ENCODE measurements at places on chromosomes 2 and 18.

- DNase-seq, result no peak
These were observed 1094.9 kb downstream of the LRP1B start for GRCh38 chr2:141035846-141036420.

GRCh38 chr2:386406-387103, 98.7 kb upstream of the ALKAL2 start:
- DNase-seq, result no peak

- no peak for DNase-seq
These were observed 1487.0 kb downstream of the LRP1B start for GRCh38 chr2:140643761-140644187.

- no peak for DNase-seq
These were observed 612.2 kb upstream of the SLC39A10 start for GRCh38 chr2:195044801-195045200.

DNA sequence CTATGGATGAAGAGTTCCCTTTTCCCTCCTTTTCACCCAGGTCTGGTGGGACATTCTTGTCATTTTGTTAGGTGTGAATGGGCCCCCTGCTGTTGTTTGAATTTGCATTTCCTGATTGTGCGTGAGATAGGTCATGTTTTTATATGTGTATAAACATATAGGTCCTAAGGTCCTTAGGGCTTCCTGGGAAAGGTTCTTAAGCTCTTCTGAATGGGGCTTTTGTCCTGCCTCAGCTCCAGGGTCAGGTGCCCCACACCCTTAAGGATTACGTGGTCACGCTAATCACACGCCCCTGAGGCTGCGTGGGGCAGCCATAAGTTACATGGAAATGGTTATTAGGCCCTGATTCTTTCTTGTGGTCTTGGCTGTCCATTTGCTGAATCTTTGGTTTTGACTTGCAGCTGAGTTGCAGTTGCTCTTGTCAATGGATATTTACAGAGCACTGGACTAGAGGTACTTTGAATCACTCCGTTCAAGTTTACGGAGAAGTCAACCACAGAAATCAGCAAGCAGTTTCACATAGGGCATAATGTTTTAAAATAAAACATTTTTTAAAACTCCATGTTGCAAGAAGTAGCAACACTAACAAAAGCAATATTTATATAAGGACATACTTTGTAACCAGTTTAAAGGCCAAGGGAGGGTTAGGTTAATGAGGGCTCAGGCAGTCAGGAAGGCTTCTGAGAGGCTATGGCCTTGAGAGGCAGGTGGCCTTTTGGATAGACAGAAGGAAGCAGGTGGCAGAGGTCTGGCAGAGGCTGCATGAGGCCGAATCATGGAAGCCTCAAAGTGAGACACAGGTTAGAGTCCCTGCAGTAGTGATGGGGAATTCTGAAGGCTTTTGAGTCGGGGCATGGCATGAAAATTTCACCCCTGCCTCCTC, 24.2 kb downstream of the LIPG start:
- DNase-seq, result no peak

DNA sequence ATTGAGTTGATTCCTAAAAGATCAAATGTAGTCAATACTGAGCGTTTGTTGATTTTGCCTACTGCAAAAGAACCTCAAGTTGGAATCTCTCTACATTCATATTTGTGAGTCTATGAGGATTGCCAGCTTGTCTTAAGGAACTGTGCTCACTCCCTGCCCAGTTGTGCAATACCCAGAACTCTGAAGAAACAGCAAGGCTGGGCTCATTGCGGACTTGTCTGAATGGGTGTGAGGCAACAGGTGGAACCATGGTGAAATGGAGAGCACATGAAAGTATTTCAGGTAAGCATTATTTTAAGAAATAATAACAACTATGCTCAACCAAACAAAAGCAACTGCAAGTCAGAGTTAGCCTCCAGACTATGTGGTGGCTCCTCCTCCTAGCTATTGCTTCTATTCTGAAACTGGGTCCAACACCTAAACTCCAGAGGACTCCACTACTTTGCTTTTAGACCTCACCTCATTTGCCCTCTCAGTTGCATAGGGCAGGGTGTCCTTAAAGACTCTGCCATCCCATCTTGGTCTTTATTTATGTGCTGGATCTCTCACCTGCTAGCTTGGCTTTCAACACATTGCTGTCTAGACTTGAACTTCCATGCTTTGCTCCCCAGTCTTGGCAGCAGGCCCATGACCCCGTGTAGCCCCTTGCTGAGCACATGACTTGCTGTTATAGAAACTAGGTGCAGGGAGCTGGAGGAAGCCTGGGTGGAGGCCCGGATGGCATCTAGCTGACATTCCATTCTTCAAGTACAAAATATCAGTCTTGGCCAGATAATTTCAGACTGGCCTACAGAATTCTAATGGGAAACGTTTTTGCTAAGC, 94.8 kb upstream of the ARL5A start:
- DNase-seq, result no peak

DNA sequence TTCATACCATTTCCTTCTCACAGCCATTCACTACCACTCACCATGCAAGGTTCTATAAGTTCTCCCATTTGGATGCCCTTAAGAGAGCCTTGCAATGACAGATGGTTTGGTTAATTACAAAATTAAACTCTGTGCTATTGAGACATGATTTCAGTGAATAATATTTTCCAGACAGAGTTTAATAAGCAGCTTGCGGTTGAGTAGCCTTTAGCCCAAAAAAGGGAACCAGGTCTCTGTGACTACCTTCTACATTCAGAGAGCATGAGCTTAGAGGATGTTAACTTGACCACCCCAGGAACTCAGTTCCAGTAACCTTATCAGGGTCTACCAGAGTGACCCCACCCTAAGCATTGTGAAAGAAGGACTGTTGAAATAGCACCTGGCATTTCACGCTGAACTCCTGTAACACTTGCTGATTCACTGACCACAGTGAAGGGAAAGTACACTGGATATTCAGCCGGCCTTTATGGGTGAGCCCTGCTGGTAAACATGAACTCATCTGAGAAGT, 1173.1 kb upstream of the ZEB2 start:
- DNase-seq, result no peak

GRCh38 chr18:22020127-22020866, 149.1 kb upstream of the GATA6 start:
- DNase-seq, result no peak

DNA sequence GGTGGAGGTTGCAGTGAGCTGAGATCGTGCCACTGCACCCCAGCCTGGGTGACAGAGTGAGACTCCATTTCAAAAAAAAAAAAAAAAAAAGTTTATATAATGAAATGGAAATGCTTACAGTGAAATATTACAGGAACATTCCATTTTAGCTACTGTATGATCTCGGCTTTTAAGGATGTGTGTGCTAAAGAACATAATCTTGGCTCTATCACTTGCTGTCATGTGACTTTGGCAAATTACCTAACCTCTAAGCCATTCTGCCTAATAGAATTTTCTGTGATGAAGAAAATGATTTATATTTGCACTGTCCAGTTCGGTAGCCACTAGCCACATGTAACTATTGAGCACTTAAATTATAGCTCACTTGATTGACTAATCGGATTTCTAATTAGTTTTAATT, 36.3 kb downstream of the SMAD4 start:
- no peak for DNase-seq

DNA sequence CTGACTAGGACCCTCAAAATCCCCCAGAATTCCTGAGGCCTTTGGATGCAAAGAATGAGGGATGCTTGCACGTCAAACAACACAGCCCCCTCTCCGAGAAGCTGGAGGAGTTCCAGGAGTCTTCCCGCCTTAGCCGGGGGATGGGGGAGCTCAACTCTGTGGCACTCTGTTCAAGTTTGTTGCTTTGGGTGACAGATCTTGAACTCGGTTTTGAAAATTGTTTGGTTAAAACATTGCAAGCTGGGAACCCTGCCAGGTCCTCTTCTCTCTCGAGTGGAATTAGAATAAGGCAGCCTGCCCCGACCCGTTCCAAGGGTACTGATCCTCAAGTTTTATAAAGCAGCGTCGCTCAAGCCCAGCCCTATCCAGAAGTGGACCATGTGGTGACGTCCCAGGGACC, 244.1 kb downstream of the LOXHD1 start:
- no peak for DNase-seq

- no peak for DNase-seq
These were observed 86.9 kb downstream of the ACVR1 start for GRCh38 chr2:157789256-157789655.

DNA sequence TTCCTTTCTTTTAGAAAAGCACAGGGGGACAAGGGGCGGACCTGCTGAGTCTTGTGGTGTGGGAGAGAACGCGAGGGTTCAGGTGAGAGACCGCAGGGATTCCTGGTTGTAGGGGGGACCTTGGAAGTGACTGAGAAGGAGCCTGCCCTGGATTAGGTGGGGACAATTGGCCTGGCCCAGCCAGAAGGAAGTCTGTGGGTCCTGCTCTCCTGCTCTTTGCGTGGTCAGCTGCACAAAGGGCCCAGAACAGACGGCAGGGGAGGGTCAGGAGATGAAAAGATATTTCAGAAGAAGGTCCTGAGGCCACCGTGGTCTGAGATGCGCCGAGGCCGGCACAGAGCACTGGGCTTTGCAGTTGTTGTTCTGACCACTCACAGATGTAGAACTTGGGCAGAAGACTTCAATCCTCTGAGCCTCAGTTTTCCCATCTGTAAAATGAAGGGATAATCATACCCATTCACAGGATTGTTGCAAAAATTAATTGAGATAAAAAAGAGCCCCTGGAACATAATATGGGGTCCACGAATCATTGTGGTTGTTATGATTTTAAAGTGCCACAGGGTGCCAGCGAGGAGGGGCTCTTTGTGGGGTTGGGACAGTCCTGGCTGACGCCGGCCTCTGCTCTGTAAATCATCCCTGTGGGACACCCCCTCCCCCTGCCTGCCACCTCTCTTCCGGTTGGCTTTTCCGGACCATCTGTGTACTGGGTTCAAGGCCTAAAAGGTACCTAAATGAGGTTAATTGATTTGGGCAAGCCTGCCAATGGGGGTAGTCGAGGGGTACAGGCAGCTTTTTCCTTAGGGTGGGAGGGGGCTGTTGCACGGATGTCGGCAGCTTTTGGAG, 1.8 kb downstream of the LPIN1 start:
- DNase-seq, result no peak

- no peak for DNase-seq
These were observed 40.2 kb downstream of the SLC35F5 start for GRCh38 chr2:113716291-113716690.

DNA sequence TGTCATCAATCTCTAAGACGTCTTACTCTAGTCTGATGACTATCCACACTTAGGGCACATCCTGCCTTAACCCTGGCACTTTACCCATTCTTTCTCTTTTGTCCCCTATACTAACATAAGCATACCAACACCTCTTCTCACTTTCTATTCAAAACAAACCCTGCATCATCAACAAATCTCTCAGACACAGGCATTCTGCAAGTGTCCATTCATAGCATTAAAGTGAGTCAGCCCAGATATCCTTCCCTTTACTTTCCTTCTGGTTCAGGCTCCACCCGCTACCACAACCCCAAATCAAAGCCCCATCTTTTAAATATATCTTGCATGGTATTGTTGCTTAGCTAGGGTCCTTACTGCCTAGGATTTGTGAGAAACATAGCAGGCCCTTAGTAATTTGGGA, 3.8 kb downstream of the GRB14 start:
- DNase-seq, result no peak

GRCh38 chr2:231260442-231261208, 62.2 kb downstream of the ARMC9 start:
- no peak for DNase-seq

Data from stimulated activated CD8-positive, alpha-beta memory T cell treated with anti-CD3 and anti-CD28 coated beads, Interleukin-7, amount 100 ng/mL, for 1 hour (primary cell).